ENCODE measurements at places on chromosomes 2 and 18.
A peak's percentile ranks its signal among the peaks of the same experiment; 100 is the strongest.

DNA sequence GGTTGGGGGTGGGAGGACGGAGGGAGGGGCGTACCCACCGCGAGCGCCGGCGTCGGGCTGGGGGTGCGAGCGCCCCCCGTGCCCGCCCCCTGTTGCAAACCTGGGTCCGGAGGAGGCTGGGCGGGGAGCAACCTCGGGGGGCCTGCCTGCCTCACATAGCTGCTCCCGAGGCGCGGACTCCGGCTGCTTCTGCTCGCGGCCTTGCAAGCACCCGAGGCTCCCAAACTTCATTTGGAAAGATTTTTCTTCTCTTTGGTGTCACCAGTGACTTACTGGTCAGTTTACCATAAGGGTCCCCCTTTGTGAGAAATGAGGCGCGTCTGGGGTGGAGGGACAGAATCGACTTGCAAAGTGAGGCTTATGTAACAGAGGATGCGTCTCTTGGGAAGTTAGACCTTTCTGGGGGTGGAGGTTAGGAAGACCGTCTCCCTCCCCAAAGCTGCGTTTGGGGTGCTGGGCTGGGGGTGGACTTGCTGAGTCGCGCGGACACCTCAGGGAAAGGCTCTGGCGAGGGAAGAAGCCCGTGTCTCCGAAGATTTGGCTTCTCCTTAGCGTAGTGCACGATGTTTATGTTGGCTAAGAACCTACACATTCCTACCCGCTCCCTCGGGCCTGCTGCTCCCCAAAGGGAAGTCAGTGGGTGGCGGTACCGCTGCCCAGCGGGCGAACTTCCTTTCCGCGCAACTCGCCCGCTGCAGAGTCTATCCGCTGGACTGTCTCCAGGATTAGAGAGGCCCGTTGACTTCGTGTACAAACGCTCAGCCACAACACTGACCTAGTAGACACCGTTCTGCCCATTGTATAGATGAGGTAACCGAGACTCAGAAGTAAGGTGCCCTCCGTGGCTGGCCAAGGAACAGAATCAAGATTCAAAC, 559 bp downstream of the TMEM37 start:
- no peak for DNase-seq

DNA sequence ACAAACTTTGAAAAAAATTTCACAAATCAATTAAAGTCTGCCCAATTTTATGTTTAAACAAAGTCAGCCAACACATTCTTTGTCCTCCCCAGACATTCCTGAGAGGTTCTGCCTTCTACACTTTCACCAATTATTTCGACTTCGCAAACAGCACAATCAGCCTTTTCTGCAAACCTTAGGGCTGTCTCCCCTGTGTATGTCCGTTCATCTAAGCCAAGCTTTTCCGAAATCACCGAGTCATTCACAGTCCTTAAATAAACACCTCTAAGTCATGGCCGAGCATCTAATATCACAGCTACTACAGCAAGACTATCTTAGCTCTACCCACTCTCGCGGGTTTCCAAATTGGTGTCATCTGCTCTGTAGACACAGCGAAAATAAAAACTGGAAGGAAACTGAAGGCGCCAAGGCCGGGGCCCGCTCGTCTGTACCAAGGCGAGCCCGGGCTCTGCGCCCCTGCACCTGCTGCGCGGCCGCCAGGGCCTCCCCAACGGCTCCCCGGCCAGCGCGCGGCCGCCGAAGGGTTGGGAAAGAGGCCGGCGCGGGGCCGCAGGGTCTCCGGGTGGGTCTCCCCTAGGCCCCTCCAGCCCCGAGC, 730 bp downstream of the ODC1 start:
- no peak for DNase-seq

DNA sequence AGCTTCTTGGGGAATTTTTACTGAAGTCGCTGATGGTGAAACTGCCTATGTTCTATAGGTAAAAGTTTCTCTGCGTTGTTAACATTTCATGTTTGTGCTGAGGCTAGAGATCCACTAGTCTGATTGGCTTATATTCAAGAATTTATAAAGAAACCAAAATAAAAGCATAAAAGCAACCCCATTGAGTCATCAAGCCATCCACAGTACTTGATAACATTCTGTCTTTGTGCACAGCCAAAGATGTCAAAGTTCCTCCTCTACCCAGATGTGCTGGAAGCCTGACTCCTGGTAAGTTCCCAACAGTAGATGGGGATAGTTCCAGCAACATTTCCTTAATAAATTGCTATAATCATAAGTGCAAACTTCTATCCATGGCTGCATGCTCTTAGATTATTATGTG, 107.8 kb downstream of the TANC1 start:
- no peak for DNase-seq

GRCh38 chr2:176567361-176567760, 298.1 kb downstream of the MTX2 start:
- DNase-seq = no peak

GRCh38 chr2:121665504-121665903, 16.2 kb upstream of the CLASP1 start:
- DNase-seq = no peak

DNA sequence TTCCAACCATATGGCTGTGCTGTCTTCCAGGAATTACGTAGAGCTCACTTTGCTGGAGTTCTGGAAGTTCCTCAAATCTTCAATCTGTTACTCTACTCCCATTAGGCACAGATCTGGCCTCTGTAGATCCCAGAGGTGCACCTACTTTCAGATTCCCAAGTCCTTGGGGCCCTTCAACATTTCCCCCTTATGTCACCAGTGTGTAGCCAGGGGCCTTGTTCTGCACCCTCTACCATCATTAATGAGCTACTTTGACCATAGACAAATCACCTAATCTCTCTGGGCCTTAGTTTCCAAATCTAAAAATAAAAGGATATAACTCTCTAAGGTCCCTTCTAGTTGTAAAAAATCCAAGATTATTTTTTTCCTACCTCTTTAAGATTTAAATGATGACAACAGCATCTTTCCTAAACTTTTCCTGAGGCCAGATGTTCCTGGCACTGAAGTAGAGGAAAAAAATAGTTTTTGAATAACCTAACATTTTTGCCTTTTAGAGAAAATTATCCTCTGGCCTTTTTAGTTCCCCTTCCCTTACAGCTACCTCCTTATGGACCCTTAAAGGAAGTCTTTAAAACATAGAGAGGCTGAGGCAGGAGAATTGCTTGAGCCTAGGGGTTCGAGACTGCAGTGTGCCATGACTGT, 31.0 kb upstream of the WIPF1 start:
- no peak for DNase-seq

- DNase-seq = peak; percentile 52
Observed at GRCh38 chr2:74845217-74845751, 11.4 kb downstream of the HK2 start.

- DNase-seq = no peak
Observed at GRCh38 chr2:230172156-230172555, 47.6 kb downstream of the SP110 start.

GRCh38 chr2:54814389-54815147, 91.1 kb downstream of the EML6 start:
- DNase-seq = no peak

GRCh38 chr2:181991171-181991885, 5.7 kb downstream of the PPP1R1C start:
- no peak for DNase-seq

DNA sequence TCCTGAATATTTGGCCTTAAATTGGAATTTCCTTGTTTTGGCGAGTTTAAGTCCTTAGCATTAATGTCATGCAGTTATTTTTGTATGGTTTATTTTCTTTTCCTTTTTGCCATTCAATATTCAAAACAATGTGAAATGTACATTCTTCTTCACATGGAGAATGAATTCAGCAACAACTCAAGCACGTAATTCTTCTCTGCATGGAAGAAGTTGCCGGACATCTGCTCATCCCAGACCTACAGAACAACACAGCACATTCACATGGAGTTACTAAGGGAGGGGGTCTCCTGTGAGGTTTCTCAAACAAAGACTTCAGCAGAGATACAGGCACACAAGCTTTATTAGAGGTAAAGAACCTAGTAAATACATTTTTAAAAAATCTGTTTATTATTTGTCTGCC, 236.8 kb downstream of the SATB2 start:
- no peak for DNase-seq

DNA sequence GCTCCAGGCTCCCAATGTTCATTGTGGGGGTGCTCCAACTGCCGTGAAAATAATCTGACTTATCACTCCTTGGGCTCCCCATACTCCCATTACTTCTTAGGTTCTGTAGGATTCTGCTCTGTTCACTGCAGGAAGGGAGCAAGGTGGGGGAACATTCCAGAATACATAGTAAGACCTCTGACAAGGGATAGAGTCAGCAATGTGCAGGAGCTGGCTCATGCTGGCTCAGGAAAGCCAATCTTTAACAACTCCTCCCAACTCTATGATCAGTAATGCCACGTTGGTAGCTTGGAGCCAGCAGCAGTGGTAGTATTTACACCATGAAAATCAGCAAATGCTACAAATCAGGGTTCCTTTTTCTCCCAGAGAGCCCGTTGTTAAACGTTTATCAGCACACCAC, 44.4 kb downstream of the FECH start:
- DNase-seq = no peak

- no peak for DNase-seq
Observed at GRCh38 chr18:38427234-38427633, 861.6 kb upstream of the CELF4 start.

DNA sequence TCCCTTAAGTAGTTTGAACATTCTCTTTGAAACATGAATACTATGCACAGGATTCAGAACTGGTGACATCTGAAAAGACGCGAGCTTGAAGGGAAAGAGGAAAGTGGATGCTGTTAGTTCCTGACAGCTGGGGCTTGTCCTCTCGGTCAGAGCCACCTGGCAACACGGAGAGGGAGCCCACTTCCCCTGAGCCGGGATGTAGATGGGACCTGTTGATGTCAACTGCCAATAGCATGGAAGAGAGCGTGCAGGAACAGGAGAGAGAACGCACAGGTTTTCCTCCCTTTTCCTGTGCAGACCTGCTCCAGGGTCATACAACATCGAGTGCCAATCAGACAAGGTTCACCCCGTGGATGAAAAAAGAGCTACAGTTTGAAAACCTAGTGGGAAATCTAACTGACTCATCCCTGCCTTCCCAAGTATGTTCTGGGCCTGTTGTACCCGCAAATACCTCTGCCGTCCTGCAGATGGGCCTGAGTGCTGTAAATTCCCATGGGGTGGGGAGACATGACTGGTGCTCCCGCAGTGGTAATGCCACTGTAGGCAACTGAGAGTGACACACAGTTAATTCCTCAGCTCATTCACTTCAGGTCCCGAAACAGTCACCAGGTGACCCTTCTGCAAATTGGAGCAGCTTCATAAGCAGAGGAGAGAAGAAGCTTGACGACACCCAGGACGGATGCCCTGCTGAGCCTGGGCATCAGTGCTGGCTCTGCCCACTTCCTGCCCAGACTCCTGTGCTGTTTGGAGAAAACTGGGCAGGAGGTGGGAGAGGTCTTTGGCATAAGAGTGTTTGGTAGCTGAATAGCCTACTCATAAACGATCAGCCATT, 13.9 kb upstream of the MBP start:
- DNase-seq = no peak

DNA sequence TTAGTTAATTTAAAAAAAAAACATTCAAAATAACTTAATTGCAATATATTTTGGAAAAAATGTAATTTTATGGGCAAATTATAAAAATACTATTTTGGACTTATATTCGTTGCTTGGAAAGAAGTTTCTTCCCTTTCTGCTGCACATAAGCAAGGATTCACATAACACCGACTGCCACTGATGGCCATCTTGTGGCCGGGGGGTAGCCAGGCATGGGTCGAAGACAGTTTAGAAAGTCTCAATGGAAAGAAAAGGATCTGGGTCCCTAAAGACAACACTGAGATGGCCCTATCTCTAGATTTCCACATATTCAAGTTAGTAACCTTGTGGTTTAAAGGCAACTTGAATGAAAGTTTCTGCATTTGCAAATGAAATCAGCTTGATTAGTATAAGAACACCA, 318.6 kb downstream of the AKAIN1 start:
- no peak for DNase-seq

DNA sequence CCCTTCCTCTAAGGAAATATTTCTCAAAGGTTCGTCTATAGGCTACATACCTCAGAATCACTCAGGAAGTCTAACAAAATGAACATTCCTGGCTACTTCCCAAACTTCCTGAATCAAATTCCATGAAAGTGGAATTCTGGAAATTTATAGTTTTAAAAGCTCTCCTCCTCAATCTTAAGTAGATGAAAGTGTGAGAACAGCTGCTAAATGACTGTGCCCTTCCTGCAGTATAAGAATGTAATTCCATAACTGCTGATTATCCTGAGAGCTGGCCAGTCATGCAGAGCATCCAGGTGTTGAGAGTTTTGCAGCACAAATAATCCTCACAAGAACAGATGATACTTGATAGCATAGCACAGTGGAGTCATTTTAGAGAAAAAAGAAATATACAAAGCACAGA, 265.0 kb downstream of the KCNJ3 start:
- no peak for DNase-seq

DNA sequence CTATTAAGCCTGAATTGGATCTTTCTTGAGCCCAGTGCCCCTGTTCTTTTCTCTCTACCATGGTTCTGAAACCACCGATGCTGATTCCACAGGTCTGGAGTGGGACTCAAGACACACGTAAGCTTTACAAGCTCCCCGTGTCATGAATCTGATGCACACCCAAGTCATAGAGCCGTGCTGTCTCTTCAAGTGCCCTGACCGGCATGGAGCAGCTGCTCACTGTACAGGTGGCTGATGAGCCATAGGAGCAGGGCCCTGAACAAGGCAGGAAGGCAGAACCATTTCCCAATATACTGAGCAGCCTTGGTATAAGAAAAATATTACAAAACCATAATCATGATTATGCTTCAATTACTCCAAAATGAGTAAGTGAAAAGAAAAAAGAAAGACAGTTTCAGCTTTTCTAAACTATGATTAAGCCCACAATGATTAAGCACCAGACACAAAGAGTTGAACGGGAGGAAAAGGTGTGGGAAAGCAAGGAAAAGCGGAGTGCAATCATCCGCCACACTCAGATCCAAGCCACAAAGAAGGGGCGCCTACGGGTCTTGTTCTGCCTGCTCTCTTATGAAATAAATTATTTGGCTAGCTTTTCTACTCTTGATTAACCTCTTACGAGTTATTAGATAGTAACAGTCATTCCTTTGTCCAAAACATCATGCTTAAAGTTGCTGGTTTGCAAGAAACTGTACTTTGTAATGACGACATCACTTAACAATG, 41.7 kb downstream of the NOL10 start:
- no peak for DNase-seq

- DNase-seq = no peak
Observed at GRCh38 chr2:9805435-9806297, 37.6 kb upstream of the TAF1B start.

- no peak for DNase-seq
Observed at GRCh38 chr18:40985436-40985835, 969.6 kb upstream of the PIK3C3 start.

- DNase-seq = no peak
Observed at GRCh38 chr18:62370366-62370765, 45.3 kb downstream of the TNFRSF11A start.

GRCh38 chr2:103808814-103809213, 1045.1 kb upstream of the POU3F3 start:
- DNase-seq = no peak

GRCh38 chr2:134245340-134245984, 8.4 kb upstream of the MGAT5 start:
- DNase-seq = peak; percentile 91

GRCh38 chr2:94871226-94872087, at the start of gene TEKT4:
Gene TEKT4, plus strand, starts transcription at chr2:94871430. Its CDS starts 150 bp downstream, at chr2:94871580.
- DNase-seq = no peak

Data from hematopoietic multipotent progenitor cell (in vitro differentiated cells).